Posterior cingulate gyrus (tissue), 11 donors: ENCODE measurements at places on chromosomes 16 and 17.

- DNase-seq = no peak
These were observed 19.0 kb downstream of the USP32 start for GRCh38 chr17:60372790-60373483.

DNA sequence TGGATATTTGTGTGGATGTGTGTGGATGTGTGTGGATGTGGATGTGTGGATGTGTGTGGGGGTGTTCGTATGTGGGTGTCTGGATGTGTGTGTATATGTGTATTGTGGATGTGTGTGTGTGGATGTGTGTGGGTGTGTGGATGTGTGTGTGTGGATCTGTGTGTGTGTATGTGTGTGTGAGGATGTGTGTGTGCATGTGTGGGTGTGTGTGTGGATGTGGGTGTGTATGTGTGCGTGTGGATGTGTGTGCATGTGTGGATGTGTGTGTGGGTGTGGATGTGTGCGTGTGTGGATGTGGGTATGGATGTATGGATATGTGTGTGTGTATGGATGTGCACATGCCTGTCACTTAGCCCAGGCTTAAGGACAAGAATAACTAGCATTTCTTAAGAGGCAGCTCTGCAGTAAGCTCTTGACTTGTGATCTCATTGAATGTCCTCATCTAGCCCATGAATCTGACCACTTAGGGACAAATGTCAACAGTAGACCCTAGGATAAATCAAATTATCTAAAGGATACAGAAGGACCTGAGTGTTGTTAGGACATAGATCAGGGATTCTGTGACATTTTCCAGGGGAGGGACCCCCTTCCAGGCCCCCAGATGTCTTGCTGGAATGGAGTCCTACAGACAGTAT lies 83.5 kb downstream of the BMERB1 start:
- no peak for DNase-seq

DNA sequence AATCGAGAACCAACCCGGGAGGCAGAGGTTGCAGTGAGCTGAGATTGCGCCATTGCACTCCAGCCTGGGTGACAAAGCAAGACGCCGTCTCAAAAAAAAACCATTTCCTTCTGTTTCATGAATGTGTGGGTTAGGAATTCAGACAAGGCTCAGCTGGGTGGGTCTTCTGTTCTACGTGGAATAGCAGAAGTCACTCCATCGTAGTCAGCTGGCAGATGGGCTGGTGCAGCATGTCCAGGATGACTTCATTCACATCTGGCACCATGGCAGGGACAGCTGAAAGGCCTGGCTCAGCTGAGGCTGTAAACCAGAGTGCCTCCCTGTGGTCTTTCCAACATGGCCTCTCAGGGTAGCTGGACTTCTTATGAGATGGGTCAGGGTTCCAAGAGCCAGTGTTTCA lies 89.0 kb downstream of the C17orf67 start:
- no peak for DNase-seq

DNA sequence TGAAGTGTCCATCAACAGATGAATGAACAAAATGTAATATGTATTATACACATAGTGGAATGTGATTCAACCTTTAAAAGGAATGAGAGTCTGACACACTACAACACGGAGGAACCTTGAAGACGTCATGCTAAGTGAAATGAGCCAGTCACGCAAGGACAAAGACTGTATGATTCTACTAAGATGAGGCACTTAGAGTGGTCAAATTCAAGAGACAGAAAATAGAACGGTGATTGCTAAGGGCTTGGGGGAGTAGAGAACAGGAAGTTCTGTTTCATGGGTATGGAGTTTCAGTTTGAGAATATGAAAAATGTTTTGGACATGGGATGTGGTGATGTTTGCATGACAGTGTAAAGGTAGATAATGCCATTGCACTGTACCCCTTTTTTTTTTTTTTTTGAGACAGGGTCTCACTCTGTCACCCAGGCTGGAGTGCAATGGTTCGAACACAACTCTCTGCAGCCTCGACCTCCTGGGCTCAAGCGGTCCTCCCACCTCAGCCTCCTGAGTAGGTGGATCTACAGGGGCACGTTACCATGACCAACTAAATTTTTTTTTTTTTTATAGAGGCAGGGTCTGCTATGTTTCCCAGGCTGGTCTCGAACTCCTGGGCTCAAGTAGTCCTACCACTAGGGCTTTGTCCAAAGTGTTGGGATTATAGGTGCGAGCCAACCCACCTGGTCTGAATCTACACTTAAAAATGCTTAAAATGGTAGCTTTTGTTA lies 2.9 kb upstream of the CCDC102A start:
- DNase-seq = no peak

- DNase-seq = no peak
These were observed 64.2 kb downstream of the ENGASE start for GRCh38 chr17:79138826-79139225.

DNA sequence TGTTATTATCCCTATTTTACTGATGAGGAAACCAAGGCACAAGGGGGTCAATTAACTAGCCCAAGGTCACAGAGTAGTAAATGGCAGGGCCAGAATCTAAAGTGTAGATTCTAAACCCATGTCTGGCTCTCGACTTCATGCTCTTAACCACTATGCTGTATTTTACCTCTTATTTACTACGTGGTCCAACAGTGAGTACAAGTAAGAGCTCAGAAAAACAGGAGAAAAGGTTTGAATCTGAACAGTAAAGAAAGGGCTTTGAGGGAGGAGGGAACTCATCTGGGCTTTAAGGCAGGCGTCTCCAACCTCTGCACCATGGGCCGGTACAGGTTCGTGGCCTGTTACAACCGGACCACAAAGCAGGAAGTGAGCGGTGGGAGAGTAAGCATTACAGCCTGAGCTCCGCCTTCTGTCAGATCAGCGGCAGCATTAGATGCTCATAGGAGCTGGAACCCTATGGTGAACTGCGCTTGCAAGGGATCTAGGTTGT lies 62.9 kb downstream of the SMURF2 start:
- DNase-seq = no peak

- no peak for DNase-seq
These were observed 1.7 kb upstream of the RAB11FIP4 start for GRCh38 chr17:31389657-31390381.

DNA sequence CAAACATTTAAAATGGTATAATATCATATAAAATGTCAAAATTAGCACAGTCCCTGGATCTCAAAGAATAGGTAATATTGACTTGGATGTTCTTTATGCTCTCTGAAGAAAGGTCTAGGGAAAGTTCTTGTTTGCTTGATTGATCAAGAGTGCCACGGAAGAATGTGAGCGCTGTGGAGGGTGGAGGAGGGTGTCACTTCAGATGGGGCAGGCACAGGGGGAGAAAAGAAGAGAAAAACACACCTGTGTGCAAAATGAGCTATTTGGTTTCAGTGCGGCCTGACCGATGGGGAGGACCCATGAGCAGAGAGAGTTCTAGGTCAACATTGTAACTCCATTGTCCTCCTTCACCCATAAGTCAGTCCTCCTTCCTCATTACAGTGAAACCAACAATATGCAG lies 8.8 kb upstream of the VPS4A start:
- no peak for DNase-seq

GRCh38 chr16:48583075-48584065 lies 26.6 kb downstream of the N4BP1 start:
- no peak for DNase-seq

GRCh38 chr16:15949210-15950160 lies at the start of gene ABCC1:
ABCC1 (plus strand) TSS chr16:15949616; CDS start chr16:15949752, 136 bp downstream.
- peak; percentile 84 for DNase-seq

- DNase-seq = no peak
These were observed 13.0 kb upstream of the SALL1 start for GRCh38 chr16:51163894-51164566.

GRCh38 chr17:79150035-79150733 lies 75.6 kb downstream of the ENGASE start:
- DNase-seq = no peak
